ENCODE measurements at places on chromosomes 5 and 9.

DNA sequence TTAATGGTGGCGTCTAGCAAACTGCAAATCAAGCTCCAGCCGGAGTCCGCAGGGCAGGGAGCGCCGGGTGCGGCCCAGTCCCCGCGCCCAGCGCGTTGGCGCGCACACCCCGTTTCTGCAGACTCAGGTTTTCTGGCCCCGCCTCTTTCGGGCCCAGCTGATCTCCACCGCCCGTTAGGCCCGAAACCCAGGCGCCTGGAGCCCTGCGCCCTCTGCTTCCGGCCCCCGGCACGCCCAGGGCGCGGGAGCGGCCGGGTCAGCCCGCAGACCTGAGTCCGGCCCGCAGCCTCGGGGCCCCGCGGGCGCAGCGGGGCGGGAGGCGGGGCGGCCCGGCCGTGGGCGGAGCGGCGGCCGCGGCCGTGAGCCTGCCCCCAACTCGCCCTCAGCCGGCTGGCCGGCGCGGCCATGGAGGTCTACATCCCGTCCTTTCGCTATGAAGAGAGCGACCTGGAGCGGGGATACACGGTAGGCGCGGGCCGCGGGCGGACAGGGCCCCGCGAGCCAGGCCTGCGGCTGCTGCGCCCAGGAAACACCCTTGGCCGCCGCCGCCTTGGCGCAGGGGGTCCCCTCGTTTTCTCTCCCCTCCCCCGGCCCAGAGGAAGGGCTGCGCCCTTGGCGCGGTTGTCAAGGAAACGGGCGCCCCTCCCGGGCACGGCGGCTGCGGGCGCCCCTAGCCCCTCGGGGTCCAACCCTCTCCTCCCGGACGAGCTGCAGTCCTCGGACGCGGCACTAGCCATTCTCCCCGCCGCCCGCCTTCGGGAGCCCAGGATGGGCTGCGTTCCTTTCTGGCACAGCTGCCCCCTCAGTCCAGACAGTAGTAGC, at the start of gene SNX24:
TSS of gene SNX24 (plus strand) at position 385 of the 822 bp plus-strand sequence. CDS start at position 406, 21 bp downstream.
- DNase-seq = peak; percentile 77

DNA sequence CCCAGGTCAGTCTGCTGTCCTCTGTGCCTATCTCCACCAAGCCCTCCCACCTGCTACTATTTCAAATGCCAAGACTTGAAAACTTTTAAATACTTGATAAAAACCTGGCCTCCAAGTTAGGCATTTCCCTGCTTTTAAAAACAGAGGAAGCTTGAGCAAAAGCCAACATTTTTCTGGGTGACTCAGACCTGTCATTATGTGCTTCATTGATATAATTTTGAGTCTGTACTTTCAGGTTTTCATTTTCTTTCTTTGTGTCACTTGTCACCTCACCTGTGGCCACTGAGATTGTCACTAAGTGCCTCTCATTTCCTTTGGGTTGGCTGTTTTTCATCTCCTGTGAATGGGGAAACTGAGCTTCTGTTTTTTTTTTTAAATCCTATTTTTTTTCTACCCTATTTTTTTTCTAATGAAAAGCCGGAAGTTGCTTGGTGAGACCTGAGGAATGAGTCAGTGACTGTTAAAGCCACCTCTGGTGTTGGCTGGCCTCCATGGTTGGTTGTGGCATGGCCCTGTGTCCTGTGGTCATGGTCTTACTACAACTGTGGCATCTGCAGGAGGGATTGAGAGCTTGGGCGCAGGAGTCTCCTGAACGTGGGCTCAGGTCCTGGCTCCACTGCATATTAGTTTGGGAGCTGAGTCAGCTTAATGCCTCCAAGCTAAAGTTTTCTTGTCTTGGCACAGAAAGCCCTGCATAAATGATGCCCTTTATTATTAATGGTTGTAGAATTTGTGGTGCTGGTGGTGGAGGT, 56.7 kb downstream of the ARHGAP26 start:
- no peak for DNase-seq

GRCh38 chr5:159965031-159965837, 43.7 kb upstream of the TTC1 start:
- peak; percentile 22 for DNase-seq

GRCh38 chr5:14184725-14185124, 41.6 kb downstream of the TRIO start:
- no peak for DNase-seq

- DNase-seq = no peak
Observed at GRCh38 chr9:83218411-83219090, 155.6 kb upstream of the RASEF start.

- peak; percentile 70 for DNase-seq
Observed at GRCh38 chr5:22683050-22683449, 170.1 kb downstream of the CDH12 start.

- no peak for DNase-seq
Observed at GRCh38 chr5:78830528-78831046, 154.5 kb downstream of the ARSB start.

- no peak for DNase-seq
Observed at GRCh38 chr9:135464181-135464580, 15.4 kb upstream of the PPP1R26 start.

- DNase-seq = no peak
Observed at GRCh38 chr9:72333197-72333596, 31.8 kb downstream of the ZFAND5 start.

DNA sequence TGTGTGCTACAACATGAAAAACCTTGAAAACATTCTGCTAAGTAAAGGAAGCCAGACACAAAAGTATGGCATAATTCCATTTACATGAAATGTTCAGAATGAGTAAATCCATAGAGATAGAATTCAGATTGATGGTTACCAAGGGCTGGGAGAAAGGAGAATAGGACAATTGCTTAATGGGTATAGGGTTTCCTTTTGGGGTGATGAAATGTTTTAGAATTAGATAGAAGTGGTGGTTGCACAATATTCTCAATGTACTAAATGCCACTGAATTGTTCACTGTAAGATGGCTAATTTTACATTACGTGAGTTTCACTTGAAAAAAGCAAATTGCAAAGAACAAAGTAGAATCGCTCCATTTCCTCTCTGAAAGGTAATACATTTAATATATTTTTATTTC, 43.0 kb upstream of the GAS1 start:
- no peak for DNase-seq

GRCh38 chr5:14445576-14446290, 135.9 kb upstream of the OTULINL start:
- peak; percentile 86 for DNase-seq

GRCh38 chr9:123945532-123945931, 15.6 kb upstream of the DENND1A start:
- DNase-seq = no peak

GRCh38 chr9:135963938-135964337, 2.8 kb upstream of the UBAC1 start:
- no peak for DNase-seq

- DNase-seq = peak; percentile 24
Observed at GRCh38 chr9:110207071-110207641, 803 bp downstream of the C9orf152 start.

- DNase-seq = no peak
Observed at GRCh38 chr9:13013991-13014883, 239.4 kb downstream of the LURAP1L start.

- no peak for DNase-seq
Observed at GRCh38 chr5:7916171-7916804, 47.3 kb downstream of the MTRR start.

GRCh38 chr5:77329664-77330430, 119.4 kb downstream of the PDE8B start:
- DNase-seq = no peak

DNA sequence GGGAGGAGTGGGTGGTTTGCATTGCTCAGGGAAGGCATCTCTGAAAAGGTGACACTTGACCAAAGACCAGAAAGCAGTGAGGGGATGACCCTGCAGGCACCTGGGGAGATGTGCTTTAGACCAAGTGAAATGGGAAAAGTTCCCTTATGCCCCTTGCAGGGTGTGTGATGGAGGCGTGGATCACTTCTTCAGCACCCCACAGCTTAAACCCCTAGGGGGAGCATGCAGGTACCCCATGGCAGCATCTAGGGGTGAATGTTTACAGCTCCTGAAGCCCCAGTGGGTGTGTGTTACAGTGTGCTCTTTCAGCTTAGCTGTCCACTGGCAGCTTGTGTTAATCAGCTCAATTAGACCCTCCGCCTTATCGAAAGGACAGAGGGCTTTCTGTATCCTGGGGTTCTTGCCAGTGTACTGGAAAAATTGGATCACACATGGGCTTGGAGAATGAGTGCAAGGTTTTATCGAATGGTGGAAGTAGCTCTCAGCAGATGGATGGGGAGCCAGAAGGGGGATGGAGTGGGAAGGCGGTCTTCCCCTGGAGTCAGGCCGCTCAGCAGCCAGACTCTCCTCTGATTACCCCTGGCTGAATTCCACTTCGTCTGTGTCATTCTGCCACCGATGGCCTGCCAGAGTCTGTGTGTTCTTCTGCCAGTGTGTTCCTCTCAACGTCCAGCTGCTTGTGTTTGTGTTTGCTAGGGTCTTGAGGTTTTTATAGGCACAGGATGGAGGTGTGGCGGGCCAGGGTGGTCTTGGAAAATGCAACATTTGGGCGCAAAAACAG, 6.3 kb downstream of the BHMT2 start:
- DNase-seq = no peak

- DNase-seq = no peak
Observed at GRCh38 chr9:123335986-123336329, 20.0 kb upstream of the CRB2 start.

DNA sequence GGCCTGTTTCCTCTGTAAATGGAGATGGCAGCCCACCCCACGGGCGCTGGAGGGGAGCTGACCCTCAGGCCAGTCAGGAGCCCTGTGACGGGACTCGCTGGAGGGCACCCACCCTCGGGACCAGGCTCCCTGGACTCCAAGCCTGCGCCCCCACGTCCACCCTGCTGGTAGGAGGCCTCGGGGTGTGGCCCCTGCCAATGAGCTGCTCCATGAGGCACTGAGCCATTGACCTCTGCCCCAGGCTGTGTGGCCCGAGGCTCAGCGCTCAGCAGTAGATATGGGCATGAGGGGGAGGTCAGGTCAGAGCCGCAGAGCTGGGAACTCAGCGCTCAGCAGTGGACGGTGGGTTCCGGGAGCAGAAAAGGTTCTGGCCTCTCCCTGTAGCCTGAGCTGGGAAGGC, 52.3 kb upstream of the EGFL7 start:
- no peak for DNase-seq
